ENCODE measurements at places on chromosomes 7 and 10.

DNA sequence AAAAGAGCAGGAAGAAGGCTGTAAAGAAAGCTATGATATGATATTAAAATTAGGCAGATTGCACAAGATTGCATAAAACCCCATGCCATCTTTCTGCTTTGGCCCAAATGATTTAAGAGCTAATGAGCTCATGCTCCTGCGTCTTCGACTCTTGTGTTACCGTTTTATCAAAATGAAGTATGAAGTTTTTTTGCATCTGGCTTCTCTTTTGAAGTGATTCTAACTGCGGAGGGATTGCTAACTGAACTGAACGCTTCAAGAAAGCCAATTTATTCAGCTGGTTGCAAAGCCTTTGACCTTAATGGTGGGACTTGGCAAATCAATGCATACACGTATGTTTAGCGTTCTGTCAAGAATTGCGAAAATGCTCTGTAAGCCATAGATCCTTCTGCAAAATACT lies 282.9 kb downstream of the TWIST1 start:
- DNase-seq, result no peak

GRCh38 chr7:147510201-147510542 lies 1080.4 kb upstream of the C7orf33 start:
- DNase-seq, result no peak

DNA sequence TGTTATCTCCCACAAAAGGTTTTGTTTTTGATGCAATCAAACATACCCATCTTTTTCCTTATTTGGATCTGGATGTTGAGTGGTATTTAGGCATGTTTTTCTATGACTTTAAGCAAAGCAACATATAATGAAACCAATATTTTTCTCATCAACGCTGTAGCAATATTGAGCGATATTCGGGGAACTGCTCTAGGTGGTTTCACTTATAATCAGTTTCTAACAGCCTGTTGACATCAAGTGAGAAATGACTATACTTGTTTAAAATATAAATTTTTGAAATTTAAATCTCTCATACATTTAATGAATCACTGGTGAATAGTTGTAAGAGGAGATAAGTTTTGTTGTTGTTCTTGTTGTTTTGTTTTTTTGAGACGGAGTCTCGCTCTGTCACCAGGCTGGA lies 52.8 kb upstream of the CCAR1 start:
- no peak for DNase-seq

- DNase-seq, result no peak
Observed at GRCh38 chr10:100477970-100478369, 15.2 kb downstream of the WNT8B start.

DNA sequence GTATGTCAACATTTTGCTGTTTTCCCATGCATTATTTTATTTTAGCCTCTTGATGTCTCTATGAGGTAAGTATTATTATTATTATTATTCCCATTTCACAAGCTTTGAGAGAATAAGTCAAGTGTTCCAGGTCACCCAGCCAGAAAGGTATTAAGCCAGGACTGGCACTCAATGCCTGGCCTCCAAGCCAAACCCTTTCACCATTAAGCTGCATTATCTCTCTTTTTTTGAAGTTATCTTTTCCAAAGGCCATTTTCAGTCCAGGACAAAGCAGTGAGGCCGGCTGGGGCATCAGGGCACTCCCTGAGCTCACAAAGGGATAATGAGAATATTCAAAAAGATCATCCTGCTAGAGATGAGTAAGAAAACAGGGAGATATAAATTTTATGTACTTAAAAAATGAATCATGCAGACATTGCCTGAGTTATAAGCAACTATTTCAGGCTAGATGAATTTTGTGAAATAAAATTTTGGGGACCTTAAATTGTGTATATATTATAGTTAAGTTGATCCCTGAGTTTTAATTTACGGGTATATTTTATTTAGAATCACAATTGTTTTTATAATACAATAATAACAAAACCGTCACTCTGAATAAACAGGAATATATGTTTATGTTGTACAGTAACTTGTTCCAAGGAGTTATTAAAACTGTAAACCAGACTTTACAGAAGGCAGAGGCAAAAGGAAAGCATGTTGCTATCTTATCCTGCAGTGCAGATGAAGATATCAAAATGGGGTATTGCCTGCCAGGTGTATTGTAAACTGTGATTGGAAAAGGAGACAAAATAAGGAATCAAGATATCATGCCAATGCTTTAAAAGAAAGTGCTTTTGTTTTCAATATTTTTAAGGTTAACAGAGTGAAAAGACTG lies 51.3 kb upstream of the CAV2 start:
- no peak for DNase-seq

DNA sequence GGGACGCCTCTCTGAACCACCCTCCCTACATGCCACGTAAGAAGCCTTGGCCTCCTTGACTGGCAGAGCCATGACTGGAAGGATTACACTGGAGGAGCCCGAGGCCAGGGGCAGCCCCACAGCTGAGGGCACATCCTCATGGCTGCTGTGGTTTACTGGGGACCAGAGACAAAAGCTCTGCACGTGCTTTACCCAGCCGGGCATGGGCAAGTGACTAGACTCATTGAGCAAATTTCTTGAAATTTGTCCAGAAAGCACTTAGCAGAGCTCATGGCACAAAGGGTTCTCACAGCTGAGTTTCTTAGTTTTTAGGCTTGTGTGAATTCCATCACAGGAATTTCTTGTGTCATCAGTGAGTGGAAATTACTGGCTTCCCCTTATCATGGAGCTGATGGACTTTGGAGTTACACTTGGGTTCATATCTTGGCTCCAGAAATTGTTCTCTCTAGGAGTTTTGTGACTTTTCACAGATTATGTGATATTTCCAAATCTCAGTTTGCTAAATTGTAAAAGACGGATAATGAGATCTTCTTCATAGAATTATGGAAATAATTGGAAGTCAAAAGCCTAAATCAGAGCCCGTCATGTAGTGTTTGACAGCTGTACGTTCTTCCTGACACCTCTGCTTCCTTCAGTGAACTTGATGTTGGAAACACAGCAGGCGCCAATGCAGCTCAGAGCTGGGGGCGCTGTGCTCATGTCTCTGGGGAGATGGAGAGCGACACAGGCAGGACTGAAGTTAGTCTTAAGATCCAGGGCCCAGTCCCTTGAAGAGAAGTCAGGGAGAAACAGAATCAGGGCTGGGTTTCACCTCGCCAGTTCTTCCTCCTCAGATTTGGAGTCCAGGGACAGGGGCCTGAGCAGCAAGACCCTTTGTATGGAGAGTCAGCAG lies 47.7 kb upstream of the MGAM2 start:
- no peak for DNase-seq

All from T-helper 1 cell (primary cell).